Cardiac septum (tissue), 1 donor: ENCODE measurements at places on chromosomes 2 and 18. TPM values are rescaled to one million over a fixed set of nuclear protein-coding genes. Genes with fewer than 3 reads are reported as not detected.

DNA sequence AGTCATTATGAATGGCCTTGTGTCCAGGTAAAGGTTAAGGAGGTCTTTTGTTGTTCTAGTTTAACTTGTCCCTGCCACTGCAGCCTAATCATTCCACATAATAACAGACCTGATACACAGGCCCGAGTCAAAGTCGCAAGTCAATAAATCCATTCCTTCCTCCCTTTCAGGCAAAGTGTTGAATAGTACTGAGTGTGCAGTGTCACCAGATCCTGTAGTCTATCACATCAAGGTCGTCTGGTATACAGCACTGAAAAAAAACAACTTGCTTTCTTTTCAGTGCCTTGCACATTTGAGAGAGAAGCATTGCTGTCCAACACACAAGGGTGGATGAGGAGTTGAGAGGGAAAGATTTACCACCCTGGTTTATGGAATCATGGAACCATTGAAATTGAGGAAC is 606.2 kb downstream of the BCL11A start:
- DNase-seq, result no peak

DNA sequence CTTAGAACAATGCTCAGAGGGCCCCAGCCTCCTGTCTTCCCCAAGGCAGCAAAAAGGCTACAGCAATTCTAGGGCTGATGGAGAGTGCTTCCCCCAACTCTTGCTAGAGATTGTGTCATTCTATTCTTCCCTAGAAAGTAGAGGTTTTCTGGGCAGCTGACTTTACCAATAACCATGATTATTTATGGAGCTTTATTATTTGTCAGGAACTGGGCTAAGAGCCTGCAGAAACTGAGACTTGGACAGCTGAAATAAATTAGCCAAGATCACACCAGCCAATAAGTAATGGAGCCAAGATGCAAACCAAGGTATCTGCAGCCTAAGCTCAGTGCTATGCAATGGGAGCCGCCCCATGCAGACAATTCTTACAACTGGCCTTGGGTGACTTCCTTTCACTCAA is 84.8 kb downstream of the CCBE1 start:
- DNase-seq, result no peak

C2orf80 gene
- not detected for total RNA-seq

- DNase-seq, result no peak
Measured at GRCh38 chr2:57760381-57760801, 286.2 kb upstream of the VRK2 start.

ZNF521 gene
- 15.4 TPM for total RNA-seq

C1GALT1C1L gene
- 0.48 TPM for total RNA-seq

DNA sequence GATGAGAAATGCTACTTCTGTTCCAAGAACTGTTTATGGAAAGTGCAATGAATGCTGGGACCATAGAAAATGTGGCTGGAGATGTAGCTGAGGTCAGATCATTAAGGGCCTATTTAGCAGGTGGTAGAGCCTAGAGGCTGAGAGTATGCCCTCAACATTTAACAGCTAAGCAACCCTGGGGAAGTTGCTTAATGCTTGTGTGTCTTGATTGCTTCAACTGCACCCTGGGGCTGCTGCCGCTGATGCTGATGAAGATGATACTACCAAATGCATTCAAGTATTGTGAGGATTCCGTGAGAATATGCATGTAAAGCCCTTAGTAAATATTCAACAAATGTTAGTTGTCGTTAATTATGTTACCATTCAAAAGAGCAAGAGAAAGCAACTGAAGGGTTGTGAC is 273.2 kb downstream of the BCL11A start:
- DNase-seq, result no peak

DNA sequence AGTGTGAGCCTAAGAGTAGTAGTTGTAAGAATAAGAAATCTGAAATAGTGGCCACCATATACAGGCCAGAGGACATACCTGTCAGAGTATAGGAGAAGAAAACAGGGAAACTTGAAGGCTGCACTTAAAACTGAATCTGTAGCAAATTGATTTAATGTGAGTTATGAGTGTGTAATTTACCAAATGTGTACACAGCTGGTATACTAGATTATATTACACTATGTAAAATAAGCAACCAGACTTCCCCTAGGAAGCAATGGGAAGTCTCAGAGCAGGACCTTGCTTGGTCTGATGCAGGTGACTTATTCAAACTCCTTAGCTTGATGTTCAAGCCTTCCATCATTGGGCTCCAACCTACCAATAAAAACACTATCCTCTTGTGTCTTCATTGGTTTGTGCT is 17.3 kb upstream of the EPC2 start:
- DNase-seq, result no peak

TMEM37 gene
- 1.5 TPM for total RNA-seq

- DNase-seq, result no peak
Measured at GRCh38 chr2:222813177-222813843, 47.5 kb upstream of the ACSL3 start.

- DNase-seq, result no peak
Measured at GRCh38 chr2:170217778-170218251, 39.9 kb downstream of the MYO3B start.

- no peak for DNase-seq
Measured at GRCh38 chr2:101690547-101691152, 6.9 kb upstream of the MAP4K4 start.

DRC1 gene
- total RNA-seq, result 0.13 TPM

CCDC102B gene
- 8.1 TPM for total RNA-seq

DNA sequence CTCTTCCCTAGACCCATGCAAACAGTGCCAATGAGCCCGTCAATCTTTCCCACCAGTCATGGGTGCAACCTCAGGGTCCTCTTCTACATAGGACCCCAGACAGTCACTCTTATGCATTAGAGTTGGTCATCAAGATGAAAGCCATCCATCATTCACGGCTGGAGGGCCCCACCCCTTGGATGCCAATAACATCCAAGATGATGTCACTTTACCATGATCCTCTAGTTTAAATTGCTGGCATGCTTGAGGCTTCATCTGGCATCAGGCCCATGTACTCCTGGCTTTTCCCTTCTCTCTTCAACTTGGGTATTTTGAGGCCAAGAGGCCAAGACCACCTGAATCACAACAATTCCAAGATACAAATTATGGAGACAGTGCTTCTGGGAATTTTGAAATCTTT is 91.1 kb upstream of the MAPK4 start:
- DNase-seq, result no peak

GRCh38 chr2:132033949-132034348 is 127.8 kb downstream of the ANKRD30BL start:
- DNase-seq, result no peak

LRRC30 gene
- not detected for total RNA-seq

GRCh38 chr2:61272421-61273070 is 110.6 kb downstream of the C2orf74 start:
- DNase-seq, result no peak
